ENCODE measurements at places on chromosomes 6 and 20.

GRCh38 chr20:9068233-9068801 lies 570 bp upstream of the PLCB4 start:
- peak; percentile 30 for DNase-seq

GRCh38 chr20:11190741-11191140 lies 516.9 kb upstream of the JAG1 start:
- DNase-seq: no peak

GRCh38 chr6:3800850-3801591 lies 48.2 kb upstream of the FAM50B start:
- DNase-seq: no peak

DNA sequence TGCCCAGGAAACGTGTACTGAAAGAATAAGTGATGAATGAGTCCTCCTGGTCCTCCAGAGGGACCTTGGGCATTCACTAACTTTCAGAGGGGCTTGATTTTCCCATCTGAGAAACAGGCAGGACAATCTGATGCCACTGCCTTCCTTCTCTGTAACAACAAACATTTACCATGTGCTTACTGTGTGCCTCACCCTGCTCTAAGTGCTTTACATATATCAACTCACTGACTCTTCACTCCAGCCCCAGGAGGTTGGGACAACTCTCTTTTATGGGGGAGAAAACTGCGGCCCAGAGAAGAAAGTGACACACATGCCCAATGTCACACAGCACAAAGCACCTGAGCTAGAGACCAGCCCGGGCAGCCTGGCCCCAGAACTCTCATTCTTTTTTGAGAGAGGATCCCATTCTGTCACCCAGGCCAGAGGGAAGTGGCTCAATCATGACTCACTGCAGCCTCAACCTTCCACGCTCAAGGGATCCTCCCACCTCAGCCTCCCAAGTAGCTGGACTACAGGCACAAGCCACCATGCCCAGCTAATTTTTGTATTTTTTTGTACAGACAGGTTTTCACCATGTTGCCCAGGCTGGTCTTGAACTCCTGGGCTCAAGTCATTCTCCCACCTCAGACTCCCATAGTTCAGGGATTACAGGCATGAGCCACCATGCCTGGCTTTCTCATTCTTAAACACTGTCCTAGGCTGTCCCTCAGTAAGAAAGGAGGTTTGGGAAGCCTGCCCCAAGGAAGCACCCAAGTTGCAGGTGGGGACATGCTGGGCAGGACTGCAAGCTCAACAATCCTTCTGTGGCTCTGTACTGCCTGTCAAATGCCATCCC lies 38.0 kb downstream of the NOL4L start:
- no peak for DNase-seq

DNA sequence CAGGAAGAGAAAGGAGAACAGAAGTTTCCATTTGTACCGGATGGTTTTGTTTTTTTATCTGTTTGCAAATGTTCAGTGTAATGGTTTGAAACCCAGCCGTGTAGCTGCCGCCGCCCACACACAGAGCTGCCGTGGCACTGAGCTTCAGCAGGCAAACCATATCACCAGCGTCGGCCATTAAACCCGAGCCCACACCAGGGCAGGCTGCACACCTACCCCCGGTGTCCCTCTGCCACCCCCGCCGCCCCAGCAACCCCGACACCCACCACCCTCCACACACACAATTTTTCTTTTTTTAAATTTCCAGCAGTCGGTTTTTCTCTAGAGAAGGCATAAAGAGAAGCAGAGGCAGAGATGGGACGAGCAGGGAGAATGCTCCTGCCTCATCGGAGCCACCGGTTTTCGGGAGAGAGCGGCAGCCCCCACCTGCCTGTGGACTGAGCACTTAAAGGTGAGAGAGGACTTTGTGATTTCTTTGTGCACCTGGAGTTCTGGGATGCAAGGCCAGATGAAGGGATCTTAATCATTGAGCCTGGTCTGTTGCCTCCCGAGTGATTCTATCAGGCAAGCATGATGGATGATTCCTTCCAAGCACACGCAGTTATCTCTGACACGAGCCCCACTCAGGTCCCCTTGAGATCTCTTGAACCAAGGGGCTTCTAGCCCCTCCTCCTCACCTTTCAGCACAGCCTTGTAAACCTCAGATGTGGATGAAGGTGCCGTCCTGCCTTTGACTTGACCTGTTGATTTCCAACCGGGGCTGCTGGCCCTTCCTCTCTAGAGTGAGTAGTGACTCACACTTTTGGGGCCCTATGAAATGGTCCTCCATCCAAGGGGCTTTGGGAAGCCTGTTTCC lies 17.5 kb upstream of the ZNF831 start:
- no peak for DNase-seq

DNA sequence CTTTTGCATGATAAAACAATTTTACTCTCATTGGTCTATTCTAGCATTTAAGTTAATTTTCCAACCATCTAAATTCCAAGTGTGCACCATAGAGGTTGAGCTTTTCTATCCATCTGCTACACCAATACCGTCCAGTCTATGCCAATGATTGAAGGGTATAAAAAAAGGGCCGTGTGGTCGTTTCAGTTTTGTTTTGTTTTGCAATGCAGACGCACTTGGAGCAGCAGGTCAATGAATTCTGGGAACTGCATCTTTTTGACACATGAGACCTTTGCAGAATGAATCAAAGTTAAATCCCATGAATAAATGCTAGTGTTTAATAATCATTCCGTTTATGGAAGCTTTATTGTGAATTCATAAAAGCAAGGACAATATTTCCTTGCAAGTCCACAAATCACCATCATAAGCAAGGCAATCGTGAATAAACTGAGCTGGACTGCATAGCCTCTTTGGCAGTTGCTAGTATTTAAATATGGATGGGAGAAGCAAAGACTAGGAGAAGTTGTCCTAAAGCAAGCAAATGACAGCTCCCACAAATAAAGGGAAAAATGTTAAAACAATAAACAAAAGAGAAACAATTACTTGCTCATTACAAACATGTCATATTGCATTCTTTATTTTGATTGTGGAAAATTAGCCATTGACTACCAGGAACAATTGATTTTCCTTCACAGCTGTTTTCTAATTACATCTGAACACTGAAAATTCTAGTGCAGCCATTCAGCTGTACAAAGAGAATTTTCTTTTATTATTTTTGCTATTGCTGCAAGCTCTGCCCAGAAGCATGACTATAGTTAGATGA lies 649.7 kb upstream of the GJE1 start:
- no peak for DNase-seq

DNA sequence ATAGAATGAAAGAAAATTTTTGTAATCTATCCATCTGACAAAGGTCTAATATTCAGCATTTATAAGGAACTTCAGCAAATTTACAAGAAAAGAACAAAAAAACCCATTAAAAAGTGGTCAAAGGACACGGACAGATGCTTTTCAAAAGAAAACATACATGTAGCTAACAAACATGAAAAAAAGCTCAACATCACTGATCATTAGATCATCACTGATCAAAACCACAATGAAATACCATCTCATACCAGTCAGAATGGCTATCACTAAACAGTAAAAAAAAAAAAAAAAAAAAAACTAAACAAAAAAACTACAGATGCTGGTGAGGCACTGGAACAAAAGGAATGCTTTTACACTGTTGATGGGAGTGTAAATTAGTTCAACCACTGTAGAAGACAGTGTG lies 837.1 kb downstream of the EPHA7 start:
- peak; percentile 12 for DNase-seq

DNA sequence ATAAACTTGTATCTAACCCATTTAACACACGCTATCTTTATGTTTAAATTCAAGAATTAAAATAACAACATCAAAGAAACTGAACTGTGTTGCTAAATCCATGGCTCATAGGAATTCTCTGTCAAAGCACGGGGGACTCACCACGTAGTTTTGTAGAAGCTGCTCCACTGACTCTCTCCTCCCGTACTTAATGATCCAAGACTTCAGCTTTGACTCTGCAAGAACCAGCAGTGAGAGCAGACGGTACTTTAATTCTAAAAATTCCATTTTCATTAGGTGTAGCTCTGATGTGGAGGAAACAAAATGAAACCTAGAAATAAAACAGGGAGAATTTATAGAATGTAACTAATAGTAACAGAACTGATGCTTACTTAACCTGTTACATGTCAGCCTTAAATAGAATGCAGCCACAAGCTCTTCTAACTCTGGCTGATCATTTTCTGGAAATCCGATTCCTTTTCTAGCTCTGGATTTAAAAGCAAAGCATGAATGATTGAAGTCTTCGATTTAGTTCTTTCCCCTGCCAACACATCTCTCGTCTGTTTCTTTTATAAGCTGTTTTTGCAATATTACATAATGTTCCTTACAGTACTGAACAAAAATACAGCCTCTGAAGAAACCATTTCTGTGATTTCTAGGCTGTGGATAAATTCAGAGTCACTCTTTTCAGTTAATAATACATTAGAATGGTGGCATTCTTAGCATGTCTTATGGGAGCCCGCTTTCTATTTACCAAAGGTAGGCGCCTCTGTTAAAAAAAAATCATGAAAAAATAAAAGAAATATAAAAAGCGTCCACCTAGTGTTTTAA lies 165.5 kb downstream of the SYNE1 start:
- DNase-seq: peak; percentile 13

- DNase-seq: no peak
These were observed 1454.9 kb downstream of the HACE1 start for GRCh38 chr6:103404799-103405198.

DNA sequence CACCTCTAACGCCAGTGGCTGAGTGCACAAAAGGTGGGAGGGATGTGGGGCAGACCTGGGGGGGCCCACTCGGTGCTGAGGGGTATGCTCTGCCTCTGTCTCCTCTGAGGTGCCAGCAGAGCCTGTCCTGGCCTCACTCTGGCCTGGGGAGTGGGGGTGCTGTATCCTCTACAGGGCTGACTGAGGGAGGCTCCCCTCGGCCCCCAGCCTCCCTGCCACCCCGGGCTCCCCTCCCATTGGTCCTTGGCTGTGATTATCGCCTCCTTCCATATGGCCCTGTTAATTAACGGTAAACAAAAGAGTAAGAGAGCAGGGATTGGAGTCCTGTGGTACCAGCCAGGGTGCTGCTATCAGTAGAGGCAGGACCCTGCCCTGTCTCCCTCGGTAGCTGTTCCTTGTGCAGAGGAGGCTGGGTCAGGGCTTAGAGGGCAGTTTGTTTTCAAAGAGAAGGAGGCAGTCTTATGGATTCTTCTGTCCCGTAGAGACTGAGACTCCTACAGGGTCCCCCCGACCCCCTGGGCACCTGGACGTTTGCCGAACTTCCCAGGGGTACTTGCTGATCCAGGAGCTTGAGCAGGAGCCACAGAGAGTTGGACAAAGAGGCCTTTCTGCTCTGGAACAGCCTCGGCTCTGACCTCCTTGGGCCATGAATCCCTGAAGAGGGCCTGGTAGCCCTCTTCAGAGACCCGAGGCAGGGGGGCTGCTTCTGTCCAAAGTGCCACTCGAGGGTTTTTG lies 1.8 kb downstream of the MYT1 start:
- DNase-seq: no peak

DNA sequence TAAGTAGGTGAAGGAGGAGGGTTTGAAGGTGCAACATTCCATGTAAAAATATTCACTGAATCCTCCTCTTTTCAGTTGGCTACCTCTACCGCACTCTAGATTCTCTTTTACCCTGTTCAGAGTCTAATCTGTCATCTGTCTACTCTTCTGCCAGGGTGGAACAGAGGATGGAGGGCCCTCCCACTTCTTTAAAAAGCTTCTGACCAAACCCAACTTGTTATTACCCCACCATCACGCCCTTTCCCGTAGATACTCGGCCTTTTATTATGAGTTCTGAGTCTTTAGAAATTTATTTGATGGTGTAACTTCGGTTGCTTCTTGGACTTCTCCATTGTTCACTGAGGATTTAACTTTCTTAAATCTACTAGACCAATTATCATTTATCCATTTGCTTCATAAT lies 11.7 kb downstream of the STX11 start:
- no peak for DNase-seq

DNA sequence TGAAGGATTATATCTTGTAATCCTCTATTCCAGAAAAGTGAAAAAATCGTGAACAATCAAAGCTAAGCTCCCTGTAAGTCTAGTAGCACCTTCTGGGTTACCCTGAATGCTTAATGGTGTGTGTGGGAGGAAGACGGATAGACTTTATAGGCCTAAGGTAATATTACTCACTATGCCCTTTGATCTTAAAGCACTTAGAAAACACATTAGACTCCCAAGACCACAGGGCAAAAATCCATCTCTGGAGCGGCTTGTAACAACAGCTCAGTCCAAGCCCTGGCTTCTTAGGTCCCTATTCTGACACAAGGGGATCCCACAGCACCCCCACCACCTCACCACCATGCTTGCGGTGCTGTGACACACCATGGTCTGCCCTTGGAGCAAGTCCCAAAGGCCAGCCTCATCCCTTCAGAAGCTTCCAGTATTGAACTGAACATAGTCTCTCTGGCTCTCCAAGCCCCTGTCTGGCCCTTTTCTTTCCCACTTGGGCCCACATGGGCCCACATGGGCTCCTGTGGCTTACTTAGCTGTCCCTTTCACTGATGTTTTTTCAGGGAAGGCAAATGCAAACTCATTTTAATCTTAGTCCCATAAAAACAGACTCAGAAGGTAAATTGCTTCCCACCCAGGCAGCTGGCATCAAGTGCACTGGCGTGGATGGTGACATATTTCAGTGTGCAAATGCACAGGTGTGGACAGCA lies 28.3 kb downstream of the C6orf132 start:
- DNase-seq: peak; percentile 51

DNA sequence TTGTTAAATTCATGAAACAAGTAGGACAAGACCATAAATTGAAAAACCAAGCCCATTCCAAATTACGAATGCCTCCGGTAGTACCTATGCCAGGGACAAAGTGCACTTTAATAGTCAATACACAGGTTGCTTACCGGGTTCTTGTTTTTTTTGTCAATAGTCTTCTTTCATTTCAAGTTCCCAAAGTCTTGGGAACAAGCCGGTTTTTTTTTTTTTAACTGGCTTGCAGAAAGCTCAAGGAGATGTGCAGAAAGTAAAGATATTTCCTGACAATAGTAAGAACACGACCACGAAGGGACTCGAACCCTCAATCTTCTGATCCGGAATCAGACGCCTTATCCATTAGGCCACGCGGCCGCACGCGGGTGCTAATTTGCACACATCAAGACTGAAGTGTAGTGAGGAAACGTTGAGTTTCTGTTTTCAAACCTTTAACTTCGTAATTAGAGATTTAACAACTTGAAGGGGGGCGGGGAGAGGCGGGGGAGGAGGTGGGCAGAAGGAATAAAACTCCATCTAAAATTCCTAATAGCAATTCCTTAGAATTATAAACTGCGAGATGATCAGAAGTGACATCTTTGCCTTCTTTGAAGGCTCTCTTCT lies 181.0 kb downstream of the TRIM27 start:
- peak; percentile 96 for DNase-seq

DNA sequence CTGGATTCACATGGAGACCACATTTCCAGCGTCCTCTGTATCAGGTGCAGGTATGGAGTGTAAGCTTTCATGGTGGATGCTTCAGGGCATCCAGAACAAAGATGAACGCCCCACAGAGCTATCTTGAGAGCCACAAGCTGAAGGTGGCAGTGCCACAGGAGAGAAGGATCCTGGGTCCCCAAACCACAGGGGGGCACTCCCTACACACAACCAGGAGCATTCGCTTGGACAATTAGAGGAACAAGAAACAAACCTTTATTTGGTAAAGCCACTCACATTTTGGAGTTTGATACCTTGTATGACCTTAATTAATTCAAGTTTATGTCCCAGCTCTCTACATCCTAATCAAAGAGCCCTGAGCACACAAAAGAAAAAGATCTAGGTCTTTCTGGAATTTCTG lies 406.3 kb downstream of the PREX1 start:
- DNase-seq: no peak

- DNase-seq: no peak
These were observed 42.2 kb downstream of the STMND1 start for GRCh38 chr6:17144016-17144415.

- peak; percentile 7 for DNase-seq
These were observed 17.8 kb downstream of the TMEM30A start for GRCh38 chr6:75266716-75267291.

- no peak for DNase-seq
These were observed 7.1 kb upstream of the DDO start for GRCh38 chr6:110422444-110422822.

Measured in HT1080 (cell line).